Amniotic epithelial cell (primary cell): ENCODE measurements at places on chromosomes 16 and 17.

GRCh38 chr17:73582359-73582758 is 61.9 kb downstream of the SDK2 start:
- DNase-seq, result no peak

- no peak for DNase-seq
These were observed 4.4 kb downstream of the BAHCC1 start for GRCh38 chr17:81399481-81400153.

GRCh38 chr17:49690256-49690655 is 12.4 kb upstream of the SPOP start:
- DNase-seq, result no peak

- DNase-seq, result no peak
These were observed 56.8 kb downstream of the MED13 start for GRCh38 chr17:62008294-62008693.

GRCh38 chr17:77542011-77542410 is 401.2 kb downstream of the SEC14L1 start:
- DNase-seq, result peak; percentile 7

DNA sequence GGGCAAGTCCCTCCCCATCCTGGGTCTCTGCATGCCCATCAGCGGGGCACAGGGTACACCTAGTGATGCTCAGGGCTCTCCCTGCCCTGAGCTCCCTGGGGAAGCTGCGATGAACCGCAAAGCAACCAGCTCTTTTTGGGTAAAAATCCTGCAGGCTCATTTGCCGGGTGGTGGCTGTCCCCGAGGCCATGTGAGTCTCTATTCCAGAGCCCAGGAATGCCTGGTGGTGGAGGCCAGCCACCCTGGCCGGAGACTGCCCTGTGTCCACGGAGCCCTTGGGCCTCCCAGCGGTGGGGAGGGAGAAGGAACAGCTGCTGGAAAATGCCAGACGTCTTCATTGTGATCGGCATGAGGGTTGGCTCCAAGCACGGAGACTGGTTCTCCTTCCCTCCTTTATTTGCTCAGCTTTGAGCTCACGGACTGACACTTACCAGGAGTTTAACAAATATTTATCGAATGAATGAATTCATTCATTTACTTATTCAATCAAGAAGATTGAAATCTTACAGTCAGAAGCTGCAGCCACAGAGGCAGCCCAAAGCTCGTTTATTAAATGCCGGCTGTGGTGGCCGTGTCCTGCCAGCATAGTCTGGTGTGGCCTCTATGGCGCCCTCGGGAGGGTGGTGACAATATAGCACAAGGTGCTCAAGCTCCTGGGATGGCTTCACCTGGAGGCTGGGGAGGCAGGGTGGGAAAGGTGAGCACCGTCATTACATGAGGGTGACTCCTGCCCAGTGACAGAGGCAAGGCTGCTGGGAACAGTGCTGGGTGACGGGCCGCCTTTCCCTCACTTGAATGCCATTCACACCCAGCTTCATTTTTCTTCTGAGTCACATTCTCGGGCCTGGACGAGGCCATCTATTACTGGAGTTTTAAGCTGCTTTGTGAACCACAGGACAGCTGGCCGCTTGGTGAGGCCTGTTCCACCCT is 31.1 kb upstream of the JPH3 start:
- peak; percentile 52 for DNase-seq

DNA sequence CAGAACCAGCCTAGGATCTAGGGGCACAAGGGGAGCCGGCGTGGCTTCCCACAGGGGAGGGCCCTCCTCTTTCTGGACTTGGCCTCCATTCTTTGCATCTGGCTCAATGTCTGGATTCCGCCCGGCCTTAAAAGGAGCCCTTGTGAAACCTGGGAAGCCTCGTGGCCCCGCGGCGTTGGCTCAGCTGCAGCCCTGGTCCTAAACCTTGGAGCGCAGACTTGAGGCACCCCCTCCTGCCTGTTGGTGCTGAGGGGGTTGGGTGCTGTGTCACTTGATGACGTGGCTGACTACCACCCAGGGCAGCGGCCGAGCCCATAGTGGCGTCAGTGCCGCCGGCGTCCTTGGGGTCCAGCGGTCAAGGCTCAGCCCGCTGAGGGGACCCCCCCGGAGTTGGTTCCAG is 4.4 kb downstream of the TRAPPC2L start:
- no peak for DNase-seq

DNA sequence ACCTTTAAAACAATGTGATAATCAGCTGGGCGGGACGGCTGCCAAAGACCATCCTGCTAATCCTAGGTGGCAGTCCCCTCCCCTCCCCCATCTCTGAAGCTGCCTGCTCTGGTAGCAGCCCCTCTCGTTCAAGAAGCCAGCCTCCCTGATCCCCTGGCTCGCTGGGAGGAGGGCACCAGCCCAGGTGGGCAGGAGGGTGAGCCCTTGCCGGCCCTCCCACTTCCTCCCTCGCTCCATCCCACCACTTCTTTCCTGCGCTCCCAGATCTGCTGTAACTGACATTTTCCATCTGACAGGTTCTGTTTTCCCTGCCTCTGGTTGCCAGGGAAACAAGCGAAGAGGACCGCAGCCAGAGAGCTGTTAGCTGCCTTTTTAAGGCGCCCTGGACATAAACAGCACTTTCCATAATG is 155.7 kb upstream of the TNRC6C start:
- DNase-seq, result peak; percentile 22

DNA sequence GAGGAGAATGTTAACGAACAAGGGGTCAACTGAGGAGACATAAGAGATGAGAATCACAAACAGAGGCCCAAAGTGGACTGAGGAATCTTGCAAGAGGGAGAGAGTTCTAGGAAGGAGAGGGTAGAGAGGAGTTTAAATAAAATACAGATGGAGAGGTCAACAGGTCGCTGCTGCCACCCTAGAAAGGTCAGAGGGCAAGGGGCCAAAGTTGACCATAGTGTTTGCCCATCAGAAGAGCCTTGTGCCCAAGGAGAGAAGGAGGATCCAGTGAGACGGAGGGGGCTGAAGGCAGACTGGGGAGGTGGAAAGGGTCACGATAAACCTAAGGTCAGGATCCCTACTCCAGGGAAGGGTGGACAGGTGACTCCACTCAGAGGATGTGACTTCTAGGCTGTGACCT is 6.9 kb upstream of the ITGA3 start:
- no peak for DNase-seq

- no peak for DNase-seq
These were observed 15.2 kb downstream of the RDM1 start for GRCh38 chr17:35915153-35915964.

GRCh38 chr17:79659376-79659775 is 48.5 kb upstream of the RBFOX3 start:
- no peak for DNase-seq

DNA sequence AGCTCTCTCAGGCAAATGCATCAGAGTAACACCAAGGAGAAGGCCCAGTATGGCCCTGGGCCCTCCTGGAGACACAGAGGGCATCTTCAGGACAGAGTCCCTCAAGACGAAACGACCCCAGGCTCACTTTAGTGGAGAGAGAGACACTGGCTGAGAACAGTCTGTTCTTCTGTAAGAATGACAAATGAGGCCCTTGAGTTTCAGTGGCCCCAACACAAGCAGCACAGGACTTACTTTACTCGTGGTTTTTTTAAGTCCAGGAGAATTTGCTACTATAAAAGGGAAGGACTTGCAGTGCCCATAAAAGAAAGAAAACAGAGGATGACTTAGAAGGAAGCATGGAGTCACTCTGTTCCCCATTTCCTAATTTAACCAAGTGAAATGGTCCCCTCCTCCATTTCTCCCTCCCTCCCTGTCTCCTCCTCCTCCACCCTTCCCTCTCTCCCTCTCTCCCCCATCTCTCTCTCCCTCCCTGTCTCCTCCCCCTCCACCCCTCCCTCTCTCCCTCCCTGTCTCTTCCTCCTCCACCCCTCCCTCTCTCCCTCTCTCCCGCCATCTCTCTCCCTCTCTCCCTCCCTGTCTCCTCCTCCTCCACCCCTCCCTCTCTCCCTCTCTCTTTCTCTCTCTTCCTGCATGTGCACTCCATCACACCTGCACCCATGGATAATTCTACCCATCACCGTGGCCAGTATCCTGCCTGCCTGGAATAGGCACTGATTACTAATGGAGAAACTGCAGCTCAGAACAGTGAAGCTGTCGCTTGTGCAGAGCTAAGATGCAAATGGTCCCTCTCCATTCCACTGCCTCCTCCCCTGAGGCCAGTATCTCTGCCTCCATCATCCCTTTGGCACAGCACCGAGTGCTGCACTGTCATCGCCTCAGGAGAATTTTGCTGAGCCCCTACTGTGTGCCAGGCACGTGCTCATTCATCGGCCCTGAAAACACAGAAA is 47.3 kb upstream of the RBFOX3 start:
- DNase-seq, result no peak

GRCh38 chr17:73630531-73630930 is 13.7 kb downstream of the SDK2 start:
- no peak for DNase-seq

DNA sequence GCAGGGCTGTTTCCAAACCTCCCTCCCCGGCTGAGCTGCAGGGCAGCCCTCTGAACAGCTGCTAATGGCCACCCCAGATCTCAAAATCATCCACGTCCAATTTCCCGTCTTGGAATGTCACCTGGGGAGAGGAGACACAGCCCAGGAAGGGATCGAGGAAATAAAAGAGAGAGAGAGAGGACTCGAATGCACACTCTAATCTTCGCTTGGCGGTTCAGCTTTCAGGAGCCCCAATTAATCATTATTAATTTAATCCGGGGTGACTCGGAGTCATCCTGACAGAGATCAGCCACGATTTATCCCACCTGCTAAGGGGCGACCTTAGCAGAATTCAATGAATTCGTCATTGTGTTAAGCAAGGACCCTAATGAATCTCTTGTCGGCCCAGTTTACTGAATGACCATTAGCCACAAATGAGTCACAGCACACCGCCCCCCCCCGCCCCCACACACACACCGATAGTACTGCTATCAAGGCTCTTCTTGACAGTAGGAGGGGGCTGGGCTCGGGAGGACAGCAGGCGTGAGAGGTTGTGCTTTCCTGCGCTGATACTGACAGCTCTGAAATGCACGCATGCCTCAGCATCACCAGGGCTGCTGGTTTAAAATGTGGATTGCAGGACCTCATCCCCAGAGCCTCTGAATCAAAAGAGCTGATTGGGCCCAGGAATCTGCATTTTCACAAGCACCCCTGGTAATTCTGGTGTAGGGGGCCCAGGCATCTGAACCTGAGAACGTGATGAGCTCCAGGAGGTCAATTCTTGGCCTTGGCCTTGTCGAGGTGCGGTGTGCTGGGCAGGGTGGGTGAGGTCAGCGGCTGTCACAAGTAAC is 190.0 kb upstream of the CIBAR2 start:
- DNase-seq, result peak; percentile 91

- DNase-seq, result peak; percentile 40
These were observed 339 bp downstream of the N4BP1 start for GRCh38 chr16:48609652-48610029.

DNA sequence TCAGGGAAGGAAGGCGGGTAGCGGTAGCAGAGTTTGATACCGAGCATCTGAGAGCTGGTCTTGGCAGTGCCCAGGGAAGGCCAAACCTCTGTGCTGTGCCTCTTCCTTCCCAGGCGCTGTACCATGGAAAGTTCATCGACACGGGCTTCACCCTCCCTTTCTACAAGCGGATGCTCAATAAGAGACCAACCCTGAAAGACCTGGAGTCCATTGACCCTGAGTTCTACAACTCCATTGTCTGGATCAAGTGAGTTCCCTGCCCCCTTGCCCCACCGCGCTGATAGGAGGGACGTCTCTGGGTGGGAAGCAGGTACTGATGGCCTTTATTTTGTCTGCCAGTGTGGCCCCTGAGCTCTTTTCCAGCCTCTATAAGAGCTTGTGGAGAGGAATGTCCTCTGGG is 15.4 kb upstream of the CLEC18A start:
- DNase-seq, result no peak

DNA sequence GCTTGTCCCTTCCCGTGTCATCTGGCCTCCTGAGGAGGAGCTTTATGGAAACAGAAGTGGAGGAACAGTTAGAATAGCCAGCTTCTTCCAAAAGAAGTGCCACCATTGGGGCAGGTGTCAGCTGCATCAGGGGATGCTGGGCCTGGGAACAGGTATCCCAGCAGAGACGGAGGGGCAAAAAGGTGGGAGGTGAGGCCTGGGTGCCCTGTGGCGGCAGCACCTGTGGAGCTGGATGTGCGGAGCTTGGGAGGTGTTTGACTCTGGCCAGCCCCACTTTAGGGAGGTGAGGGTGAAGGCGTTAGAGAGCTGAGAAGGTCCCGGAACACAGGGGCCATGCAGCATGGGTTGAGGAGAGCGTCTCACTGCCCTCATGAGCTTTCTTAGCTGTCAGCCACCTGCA is 5.2 kb downstream of the SMCR8 start:
- DNase-seq, result no peak

DNA sequence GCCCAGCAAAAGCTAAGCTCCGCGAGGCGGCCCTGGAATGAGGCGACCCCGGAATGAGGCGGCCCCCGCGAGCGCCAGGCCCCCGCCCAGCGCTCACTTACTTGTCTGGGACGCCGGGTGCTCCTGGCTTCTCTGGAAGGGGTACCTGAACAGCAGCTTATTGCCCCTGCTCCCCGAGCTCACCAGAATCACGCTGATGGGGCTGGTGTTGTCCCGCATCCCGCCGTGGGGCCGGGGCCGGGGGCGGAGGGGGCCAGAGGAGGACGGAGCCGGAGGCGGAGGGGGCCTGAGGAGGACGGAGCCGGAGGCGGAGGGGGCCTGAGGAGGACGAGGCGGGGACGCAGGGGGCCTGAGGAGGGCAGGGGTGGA is 440 bp downstream of the NPRL3 start:
- DNase-seq, result no peak

DNA sequence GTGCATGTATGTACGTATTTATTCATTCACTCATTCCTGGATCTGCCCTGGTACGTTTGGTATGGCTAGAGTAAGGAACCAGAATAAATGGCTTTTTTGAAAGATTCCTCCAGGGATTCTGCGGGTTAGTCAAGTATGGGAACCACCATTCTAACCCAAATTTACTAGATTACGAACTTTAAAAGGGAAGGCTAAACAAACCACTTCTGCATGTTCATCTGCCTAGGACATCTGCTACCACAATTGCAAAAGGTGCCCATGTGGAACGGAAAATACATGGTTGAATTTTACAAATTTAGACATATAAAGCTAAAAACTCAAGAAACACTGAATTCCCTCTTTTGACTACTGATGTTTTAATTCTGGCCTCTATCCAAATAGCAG is 22.1 kb downstream of the CYTH1 start:
- no peak for DNase-seq

DNA sequence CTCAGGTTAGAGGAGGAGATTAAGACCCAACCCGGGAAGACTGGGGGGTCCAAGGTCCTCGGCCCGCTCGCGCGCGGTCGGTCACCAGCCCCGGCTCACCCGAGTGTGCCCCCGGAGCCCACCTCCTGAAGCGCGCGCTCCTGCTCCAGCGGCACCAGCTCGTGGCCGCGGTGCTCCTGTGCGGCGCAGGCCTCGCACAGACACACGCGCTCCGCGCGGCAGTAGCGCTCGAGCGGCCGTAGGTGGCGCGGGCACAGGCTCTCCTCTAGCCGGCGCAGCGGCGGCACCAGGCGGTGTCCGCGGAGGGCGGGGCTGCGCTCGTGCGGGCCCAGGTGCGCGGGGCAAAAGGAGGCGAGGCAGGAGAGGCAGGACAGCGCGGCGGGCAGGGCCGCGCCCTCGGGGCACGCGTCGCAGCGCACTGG is 618 bp downstream of the TRIM47 start:
- peak; percentile 46 for DNase-seq
